Endothelial cell of umbilical vein (primary cell): ENCODE measurements at places on chromosomes 6 and 20.
A peak's percentile ranks its signal among the peaks of the same experiment; 100 is the strongest.

DNA sequence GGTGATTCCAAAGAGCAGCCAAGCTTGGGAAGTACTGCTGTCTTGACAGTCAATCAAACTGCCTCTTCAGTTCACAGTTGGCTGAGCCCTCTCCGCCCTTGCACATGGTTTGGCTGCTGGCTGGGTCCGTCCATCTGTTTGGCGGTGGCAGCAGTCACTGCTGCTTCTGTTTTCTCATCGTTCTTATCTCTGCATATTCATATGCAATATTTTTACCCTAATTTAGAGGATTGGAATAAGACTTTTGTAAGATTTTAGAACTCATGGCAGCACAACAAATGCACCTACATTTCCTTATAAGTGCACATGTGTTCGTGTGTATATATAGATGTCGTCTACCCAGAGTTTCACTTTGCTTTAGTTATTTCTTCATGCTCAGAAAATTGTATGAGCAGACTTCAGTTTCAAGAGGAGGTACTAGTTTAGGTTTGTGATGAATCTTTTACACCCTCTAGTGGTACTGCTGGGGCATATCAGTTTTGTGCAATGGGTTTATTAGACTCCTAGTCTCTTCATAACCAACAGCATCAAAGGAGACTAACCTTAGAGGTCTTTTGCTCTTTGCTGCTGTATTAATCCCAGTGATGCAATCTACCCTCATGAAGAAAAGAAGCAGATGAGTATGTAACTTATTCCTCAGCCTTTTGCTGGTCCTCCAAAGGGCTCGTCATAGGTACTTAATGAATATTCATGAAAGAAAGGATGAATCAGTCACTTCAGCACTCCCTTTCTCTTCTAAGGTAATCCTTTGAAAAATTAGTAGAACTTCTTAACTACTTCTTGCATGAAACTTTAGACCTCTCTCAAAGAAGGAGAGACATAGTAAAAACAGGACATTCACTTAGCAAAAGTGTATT is 44.3 kb downstream of the KHDC1L start:
- DNase-seq = peak; percentile 55

DNA sequence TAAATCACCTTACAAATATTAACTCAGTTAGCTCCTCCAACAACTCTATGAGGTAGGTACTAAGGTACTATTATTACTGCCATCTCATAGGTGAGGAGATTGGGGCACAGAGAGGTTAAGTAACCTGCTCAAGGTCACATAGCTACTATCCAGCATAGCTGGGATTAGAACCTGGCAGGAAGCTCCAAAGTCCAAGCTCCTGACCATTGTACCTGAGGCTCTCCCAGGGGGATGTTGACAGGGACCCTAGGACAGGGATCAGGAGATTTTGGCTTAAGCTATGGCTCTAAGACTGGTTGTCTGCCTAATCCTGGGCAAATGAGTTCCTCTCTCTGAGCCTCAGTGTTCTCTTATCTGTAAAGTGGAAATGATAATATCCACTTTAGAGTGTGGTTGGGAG is 59.3 kb downstream of the HNF4A start:
- DNase-seq = no peak

DNA sequence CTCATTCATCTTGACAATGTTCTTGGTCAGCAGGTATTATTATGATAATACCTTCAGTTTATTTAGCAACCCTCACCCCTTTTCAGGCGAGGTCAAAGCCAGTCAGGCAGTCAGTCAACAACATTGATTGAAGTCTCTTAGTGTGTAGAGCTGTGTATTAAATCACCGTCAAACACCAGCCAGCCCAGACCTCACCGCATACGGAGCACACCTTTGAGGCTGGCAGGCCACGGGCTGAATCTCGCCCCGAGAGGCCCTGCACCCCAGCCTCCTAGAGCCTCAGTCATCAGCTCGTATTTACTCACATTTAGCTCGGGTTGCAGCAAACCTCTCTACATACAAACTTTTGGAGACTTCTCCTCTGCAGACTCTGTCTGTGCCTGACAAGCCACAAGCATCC is 36.0 kb upstream of the FOXA2 start:
- no peak for DNase-seq

DNA sequence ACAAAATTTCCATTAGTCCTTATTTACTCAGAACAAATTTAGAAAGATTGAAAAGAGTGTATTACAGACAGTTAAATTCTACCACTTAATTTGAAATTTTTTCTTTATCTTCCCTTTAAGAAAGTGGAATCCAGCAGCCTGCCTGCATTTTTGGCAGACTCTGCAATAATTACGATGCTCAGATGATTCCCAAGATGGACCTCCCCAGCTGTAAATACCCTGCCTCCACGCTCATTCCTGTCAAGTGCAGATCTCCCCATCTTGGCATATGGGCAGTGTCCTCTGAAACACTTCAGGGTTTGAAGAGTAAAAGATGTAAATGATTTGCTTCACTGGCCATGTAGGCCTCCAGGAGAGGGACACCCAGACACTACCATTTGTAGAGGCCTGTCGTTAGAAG is 471.2 kb downstream of the PRKN start:
- DNase-seq = no peak

GRCh38 chr20:40655451-40655850 is 33.6 kb downstream of the MAFB start:
- DNase-seq = no peak

- DNase-seq = no peak
These were observed 189.3 kb upstream of the SLC35B3 start for GRCh38 chr6:8624665-8625064.

DNA sequence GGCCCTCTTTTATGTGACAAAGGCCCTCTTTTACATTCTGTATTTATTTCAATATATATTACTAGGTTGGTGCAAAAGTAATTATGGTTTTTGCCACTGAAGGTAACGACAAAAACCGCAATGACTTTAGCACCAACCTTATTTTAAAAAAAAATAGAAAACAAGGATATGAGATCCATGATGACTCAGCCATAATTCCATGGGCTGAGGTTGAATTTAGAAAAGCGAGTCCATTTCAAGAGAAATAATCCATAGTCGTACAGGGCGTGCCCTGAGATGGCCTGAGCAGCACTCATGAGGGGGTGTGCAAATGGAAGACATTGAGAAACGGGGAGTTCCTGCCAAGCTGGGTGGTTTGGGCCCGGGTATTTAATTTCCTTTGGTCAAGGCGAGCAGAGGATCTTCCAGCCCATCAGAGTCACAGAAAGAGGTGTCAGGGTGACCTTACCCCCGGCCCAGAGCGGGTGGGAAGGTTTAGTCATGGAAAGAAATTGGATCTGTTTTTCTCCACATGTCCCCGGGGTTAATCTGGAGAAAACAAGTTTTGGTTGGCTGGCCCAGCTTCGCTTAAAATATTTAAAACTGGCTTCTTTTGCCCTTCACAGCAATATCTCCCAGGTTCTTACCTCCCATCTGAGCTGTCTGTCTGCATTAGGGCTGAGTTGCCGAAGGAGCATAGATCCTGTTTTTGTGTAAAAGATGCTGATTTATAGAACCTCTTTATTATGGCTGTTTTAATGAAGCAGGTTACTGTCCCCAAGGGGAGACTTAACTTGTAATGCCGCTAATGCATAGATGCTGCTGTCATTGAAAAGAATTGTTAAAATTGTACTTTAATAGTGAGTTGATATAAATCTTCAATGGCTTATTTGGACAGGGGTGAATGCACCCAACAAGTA is 255.6 kb downstream of the PREX1 start:
- DNase-seq = no peak

- no peak for DNase-seq
These were observed 3.6 kb downstream of the SHLD1 start for GRCh38 chr20:5753814-5754213.

DNA sequence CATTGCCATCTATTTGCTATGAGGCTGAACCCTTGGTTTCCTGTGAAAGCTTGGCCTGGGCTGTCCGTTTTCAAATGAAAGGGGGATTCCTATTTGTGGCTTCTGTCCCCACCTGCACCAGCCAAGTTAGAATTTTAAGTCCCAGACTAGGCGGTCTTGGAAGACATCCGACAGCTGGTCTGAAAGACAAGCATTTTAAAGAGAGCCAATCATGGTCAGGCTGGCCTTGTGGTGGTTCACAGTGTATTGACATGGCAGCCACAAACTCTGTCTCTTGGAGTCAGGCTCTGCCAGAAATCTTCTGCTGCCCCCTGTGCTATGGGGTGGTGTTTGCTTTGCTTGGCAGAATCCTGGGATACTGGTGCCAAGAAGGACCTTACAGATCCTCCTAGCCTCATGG is 319.2 kb upstream of the MOCS1 start:
- DNase-seq = no peak

- DNase-seq = no peak
These were observed 133.0 kb downstream of the FARS2 start for GRCh38 chr6:5394280-5394679.

GRCh38 chr6:52438926-52439325 is 18.8 kb downstream of the EFHC1 start:
- no peak for DNase-seq

DNA sequence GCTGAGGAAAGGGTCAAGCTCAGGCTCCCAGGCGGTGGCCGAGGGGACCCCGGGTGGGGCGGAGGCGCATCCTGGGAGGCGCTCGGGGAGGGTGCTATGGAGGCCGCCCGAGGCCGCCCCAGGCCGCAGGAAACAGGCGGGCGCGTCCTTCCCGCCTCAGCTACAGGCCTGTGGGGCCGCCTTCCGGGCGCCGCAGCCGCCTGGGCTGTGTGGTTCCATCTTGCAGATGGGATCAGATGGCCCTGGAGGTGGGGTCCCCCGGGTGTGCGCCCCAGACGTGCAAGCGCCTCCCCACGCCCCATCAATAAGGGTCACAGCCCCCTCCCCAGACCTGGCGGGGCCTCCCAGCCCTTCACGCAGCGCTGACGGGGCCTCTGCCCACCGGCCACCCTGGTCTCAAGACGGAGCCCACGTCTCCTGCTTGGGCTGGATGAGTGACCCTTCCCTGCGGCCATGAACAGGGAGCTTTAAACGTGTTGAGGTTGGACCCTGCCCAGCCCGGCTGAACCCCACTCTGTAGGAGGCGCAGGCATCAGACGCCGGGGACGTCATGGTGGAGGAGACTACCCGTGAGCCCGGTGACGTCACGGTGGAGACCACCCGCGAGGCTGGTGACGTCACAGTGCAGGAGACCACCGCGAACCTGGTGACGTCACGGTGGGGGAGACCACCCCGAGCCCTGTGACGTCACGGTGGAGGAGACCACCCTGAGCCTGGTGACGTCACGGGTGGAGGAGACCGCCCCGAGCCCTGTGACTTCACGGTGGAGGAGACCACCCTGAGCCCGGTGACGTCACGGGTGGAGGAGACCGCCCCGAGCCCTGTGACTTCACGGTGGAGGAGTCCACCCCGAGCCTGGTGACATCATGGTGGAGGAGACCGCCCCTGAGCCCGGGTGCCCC is 267.0 kb downstream of the DLL1 start:
- DNase-seq = no peak

DNA sequence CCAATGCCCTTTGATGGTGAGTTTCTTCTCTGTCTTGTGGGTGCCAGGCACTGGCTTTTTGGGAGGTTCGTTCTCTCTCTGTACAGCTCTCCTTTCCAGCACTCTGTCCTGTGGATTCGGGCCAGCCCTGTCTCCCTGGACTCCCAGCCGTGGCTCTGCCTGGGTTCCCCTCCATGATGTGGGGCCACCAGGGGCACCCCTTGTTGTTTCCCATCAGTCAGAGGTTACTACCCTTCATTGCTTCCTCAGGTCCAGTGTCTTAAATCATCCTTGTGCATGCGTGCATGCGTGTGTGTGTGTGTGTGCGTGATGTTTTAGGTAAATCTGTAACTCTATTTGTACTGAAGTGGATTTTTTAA is 40.5 kb downstream of the DYNLT1 start:
- DNase-seq = no peak

DNA sequence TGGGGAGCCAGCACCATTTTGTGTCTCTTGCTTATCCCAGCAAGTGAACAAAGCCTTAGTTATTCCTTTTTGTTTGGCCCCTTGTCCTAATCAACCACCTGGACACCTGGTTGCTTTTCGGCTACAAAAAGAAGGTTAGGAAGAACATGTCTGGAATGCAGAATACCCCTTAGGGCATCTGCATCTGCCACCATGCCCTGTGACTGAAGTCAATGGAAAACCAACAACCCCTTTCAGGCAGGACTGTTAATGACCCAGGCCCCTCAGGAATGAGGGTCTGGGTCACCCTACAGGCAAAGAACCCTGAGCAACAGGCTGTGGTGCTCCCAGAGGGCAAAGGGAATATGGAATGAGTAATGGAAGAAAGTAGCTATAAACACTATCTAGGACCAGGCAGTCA is 78.5 kb downstream of the PDE10A start:
- DNase-seq = no peak

- DNase-seq = peak; percentile 6
These were observed 89.7 kb downstream of the PREP start for GRCh38 chr6:105313211-105313610.

- peak; percentile 61 for DNase-seq
These were observed 54.4 kb downstream of the RTN4IP1 start for GRCh38 chr6:106574741-106575458.

DNA sequence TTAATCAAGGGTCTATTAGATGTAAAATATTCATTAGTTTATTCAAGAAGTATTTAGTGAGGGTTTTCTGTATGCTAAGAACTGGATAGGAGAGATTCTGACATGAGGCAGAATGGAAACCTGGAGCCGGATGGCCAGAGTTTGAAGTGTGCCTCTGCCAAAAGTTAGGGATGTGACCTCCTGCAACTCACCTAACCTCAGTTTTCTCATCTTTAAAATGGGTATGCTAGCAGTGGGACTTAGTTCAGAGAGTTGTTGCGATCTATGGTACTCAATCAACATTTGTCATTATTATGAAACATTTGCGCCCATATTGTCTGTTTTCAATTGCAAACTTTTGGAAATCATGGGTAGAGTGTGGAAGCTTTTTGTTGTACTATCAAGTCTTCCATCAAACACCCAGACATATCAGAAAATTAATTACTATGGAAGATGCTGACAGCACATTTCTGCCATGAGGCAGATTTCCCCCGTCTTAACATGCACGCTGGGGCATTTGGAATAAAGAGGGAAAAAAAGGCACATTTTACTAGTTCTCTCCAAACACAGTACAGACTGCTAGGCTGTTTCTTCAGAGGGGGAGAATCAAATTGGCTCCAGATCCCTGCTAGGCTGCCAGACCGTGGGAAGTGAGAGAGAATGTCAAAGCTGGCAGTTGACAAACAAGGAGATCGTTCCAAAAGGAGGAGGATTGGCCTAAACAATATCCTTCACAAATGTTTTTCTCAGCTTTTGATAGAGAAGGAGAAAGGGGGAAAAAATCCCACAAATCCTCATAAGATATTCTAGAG is 205.3 kb upstream of the TSHZ2 start:
- no peak for DNase-seq

- DNase-seq = no peak
These were observed 41.7 kb upstream of the REV3L start for GRCh38 chr6:111524735-111525134.

- no peak for DNase-seq
These were observed 270.0 kb upstream of the MARCKS start for GRCh38 chr6:113587078-113587699.

GRCh38 chr20:15056246-15056645 is 718.8 kb upstream of the FLRT3 start:
- no peak for DNase-seq

GRCh38 chr6:156875062-156875461 is 97.9 kb downstream of the ARID1B start:
- no peak for DNase-seq

- peak; percentile 42 for DNase-seq
These were observed 17.2 kb downstream of the SNX14 start for GRCh38 chr6:85576476-85576875.

- DNase-seq = no peak
These were observed 519.5 kb downstream of the PREX1 start for GRCh38 chr20:48308232-48308781.
